Stimulated activated CD4-positive, alpha-beta T cell treated with anti-CD3 and anti-CD28 coated beads, Interleukin-12 subunit alpha, Interleukin-12 subunit beta, amount 100 ng/mL, for 48 hours (primary cell): ENCODE measurements at places on chromosomes 7 and 10.

DNA sequence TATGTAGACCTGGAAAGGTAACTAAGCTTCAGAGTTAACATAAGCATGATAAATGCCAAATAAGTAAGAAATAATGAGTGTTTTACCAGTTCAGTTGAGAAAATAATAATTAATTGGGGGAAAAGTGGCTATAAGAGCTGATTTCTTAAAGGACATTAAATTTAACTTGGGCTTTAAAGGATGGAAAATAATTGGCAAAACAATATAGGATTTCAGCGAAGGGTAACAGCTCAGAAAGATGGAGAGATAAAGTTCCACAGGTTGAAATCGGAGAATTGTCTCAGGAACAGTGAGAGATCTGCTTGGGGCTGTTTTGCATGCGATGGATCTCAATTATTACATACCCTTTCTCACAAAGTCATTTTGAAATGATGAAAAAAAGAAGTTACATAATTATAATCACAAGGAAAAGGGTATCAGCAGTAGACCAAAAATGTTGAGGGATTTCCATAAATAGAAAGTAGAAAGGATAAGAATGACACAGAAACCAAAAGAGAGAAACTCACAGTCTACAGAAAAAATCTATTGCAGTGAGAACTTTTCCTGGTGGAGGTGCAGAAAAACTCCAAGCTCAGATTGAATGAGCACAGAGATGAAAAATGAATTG is 40.1 kb upstream of the ITGB8 start:
- no peak for DNase-seq

- DNase-seq, result no peak
These were observed 10.7 kb downstream of the LZTS2 start for GRCh38 chr10:101010329-101010728.

- no peak for DNase-seq
These were observed 149.8 kb downstream of the HBP1 start for GRCh38 chr7:107318523-107319160.

DNA sequence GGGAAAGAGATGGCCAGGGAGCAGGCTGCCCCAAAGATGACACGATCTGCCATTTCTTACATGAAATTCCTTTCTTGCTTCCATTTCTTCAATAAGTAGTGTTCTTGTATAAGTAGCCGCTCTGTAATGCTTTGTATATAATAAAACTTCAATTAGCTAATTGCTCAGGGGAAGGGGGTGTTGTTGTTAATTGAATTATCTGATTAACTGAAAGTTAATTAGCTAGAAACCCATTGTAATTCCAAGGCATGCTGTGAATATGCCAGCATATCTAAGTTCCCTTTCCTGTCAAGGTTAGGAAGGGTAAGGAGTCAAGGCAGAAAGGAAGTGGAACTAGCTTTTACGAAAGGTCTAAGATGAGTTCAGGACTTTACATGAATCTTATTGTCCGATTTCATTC is 765.9 kb downstream of the TYW1 start:
- DNase-seq, result no peak

DNA sequence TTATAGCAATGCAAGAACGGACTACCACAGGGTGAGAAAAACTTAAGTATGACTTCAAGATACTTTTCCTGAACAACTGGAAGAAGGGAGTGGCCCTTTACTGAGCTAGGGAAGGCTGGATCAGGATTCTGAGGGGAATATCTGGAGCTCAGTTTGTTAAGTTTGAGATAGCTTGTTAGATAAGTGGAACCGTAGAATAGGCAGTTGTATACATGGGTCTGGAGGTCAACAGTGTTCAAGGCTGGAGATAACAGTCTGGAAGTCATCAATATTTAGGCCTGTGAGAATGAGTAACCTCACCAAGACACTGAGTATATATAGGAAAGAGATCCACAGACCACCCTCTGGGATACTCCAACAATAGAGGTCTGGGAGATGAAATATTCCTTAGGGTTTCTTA is 7.2 kb downstream of the PLEKHA1 start:
- DNase-seq, result no peak

DNA sequence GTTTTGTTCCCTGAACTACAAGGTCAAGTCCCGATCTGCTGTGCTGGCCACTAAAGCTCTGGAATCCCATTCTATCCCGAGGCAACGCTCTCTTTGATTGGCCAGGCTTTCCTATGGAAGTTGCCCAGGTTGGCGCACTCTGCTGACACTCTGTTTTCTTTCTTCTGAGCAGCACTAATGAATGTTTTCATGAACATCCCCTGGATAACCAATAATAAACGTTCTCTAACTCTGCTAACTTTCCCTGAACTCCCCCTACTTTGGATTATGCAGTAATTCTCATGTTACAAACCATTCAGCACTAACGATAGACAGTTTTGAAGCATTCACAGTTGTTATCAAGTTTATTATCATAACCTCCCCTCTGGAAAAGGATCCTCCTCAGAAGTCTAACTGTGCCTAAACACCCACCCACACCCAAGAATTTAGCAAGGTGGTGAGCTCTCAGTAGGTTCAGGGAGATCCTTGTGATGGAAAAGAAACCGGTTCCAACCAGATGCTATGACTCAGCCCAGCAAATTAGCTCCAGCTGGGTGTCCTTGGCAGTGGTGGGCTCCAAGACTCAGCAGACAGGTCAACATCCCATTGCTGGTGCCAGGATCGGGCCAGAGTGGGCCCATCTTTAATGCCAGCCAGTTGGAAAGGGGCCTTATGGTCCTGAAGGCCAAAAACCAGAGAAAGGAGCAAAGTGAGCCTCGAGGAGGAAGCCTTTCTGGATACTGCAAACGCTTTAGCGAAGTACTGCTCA is 68.4 kb downstream of the CREB3L2 start:
- DNase-seq, result no peak

GRCh38 chr7:117766913-117767312 is 106.3 kb downstream of the CTTNBP2 start:
- no peak for DNase-seq

GRCh38 chr7:143374561-143374960 is 6.6 kb upstream of the ZYX start:
- DNase-seq, result no peak

- DNase-seq, result no peak
These were observed 611 bp downstream of the NDUFA5 start for GRCh38 chr7:123557016-123557397.

DNA sequence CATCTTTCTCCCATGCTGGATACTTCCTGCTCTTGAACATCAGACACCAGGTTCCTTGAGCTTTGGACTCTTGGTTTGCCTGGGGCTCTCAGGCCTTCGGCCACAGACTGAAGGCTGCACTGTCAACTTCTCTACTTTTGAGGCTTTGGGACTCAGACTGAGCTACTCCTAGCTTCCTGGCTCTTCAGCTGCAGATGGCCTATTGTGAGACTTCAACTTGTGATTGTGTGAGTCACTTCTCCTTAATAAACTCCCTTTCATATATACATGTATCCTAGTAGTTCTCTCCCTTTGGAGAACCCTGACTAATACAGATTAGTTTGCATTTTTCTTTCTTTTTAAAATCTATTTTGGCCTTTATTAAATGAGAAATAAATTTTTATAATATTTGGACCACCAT is 276.2 kb upstream of the SEMA3C start:
- DNase-seq, result no peak
